Transverse colon (tissue), 4 donors: ENCODE measurements at places on chromosomes 7 and 10.

DNA sequence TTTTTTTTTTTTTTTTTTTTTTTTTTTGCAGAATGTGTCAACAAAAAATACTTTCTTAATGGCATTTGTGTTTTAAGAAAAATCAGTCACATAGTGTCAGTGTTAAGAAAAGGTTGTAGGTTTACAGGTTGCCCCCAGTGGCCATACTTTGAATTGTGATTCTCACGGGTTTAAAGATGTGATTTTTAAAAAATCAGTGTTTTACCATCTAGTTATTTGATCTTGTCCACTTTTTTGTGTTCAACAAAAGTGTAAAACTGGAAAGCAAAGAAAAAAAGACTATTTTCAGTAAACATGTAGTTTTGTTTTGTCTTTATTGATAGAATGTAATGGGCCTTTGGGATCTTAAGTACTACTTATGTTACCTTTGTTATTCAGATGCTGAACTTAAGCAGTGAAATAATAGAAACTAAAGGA lies 25.7 kb downstream of the SUV39H2 start:
- no peak for DNase-seq

- DNase-seq, result no peak
These were observed 2.2 kb downstream of the GSAP start for GRCh38 chr7:77413861-77414424.

- DNase-seq, result no peak
These were observed 5.8 kb upstream of the RP9 start for GRCh38 chr7:33114976-33115375.

DNA sequence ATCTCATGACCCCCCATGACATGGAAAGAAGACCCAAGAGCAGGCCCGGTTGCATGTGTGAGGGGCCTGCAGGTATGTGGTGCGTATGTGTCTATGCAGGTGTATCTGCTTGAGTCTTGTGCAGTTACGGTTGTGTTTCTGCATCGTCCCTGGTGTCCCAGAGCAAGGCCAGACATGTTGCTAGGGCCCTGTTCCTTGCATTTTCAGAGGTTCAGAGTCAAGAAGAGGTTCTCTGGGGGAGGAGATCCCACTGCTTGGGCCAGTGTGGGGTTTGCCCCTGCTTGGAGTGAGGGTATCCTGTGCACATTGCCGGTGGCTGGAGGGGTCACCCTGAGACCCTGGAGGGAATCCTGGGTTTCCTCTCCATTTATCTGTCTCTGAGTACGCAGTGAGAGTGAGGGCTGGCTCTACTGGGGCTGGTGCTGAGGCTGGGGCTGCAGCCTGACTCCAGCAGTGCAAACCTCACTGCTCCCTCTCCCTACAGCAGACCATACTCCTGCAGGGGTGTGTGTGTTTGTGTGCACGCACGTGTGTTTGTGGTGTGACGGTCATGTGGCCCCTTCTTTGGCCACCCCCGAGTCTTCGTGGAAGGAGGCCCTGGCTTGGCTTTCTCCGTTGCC lies 4.1 kb downstream of the TRIM8 start:
- DNase-seq, result no peak

GRCh38 chr7:103762877-103763276 lies 226.6 kb downstream of the RELN start:
- DNase-seq, result no peak
